Breast epithelium (tissue), 4 donors: ENCODE measurements at places on chromosomes 12 and 14. TPM values are rescaled to one million over a fixed set of nuclear protein-coding genes. Genes with fewer than 3 reads are reported as not detected.
A peak's percentile ranks its signal among the peaks of the same experiment; 100 is the strongest.

The SLC6A13 gene
- total RNA-seq: 1.3 TPM

The FAM216A gene
- 6.1 TPM for total RNA-seq

DNA sequence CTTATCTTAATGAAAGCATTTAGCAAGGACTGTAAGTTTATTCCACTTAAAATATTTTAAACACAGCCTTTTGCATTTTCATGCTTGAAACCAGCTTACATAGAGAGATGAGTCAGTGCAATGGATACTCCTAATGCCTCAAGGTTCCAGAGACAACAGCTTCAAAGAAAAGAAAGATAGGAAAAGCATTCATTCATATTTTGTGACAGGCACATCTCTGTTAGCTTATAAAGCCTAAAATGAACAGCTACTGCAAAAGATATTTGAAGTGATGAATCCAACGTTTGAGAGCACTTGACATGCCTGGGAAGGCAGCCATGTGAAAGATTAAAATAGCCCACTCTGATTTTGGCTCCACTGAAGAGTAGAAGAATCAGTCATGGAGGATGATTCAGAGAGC, 814.5 kb downstream of the RPS29 start:
- H3K4me1 ChIP-seq: no peaks in the 10 kb centered on the region
- H3K27ac ChIP-seq: no peak overlapping the region
- H3K27me3 ChIP-seq: no peaks in the 10 kb centered on the region
- no peaks in the 10 kb centered on the region for H3K36me3 ChIP-seq
- DNase-seq: no peak

GRCh38 chr12:111766608-111767361, at the start of gene ALDH2:
TSS of gene ALDH2 (plus strand) at chr12:111766933. CDS start at chr12:111766983, 50 bp downstream.
- H3K36me3 ChIP-seq: no peaks in the 10 kb centered on the region
- no peaks in the 10 kb centered on the region for H3K27me3 ChIP-seq
- H3K4me1 ChIP-seq: no peaks in the 10 kb centered on the region
- no peak for DNase-seq
- H3K27ac ChIP-seq: peak within 1 kb of the TSS; percentile 88

DNA sequence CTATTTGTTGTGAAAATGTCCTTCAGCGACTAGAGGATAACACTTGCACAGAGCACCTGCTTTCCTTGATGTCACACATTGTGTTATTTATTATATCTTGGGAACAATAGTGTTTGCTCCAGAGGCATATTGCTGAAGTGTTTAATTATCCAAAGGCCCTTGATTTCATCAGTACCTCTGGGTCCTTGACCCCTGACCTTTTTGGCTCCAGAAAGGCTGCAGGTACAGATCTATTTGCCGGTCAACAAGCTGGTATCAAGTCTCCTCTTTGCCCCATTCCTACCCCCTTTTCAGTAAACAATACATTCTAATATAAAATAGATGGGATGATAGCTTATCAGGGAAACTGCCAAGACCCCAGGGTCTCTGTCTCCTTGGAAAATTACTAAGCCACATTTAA, 206.8 kb downstream of the DACT1 start:
- DNase-seq: no peak
- no peaks in the 10 kb centered on the region for H3K4me1 ChIP-seq
- no peaks in the 10 kb centered on the region for H3K27me3 ChIP-seq
- H3K36me3 ChIP-seq: no peaks in the 10 kb centered on the region
- H3K4me3 ChIP-seq: no peak overlapping the region
- no peak overlapping the region for H3K27ac ChIP-seq

- no peaks in the 10 kb centered on the region for H3K27me3 ChIP-seq
- DNase-seq: no peak
- peaks cover 10% of the 10 kb centered on the region for H3K4me1 ChIP-seq
- no peak overlapping the region for H3K4me3 ChIP-seq
- H3K27ac ChIP-seq: peak overlapping the region; percentile 10
These were observed 76.8 kb downstream of the CLMN start for GRCh38 chr14:95242870-95243269.

DNA sequence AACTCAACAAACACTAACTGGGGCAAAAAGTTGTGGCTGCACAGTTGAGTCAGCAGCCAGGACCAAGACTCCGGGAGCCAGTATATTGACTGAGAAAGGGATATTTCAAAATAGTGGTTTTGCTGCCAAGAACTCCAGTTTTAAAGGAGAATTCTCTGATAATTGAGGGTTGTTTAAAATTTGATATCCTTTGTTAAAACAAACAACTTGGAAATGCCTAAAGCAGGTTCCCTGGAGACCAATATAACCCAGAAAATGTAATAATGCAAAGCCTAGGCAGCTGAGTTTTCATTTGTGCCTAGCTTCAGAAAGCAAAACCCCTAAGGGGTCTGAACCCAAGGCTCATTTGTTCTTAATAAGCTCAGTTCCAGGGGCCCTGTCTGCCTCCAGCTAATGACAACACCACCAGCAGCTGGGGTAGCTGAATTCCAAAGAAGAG, 311.7 kb upstream of the CCDC196 start:
- no peaks in the 10 kb centered on the region for H3K27me3 ChIP-seq
- no peak overlapping the region for H3K27ac ChIP-seq
- H3K4me3 ChIP-seq: no peak overlapping the region
- no peaks in the 10 kb centered on the region for H3K36me3 ChIP-seq
- no peak for DNase-seq
